ENCODE measurements at places on chromosomes 4 and X.

GRCh38 chr4:101421386-101421785, 74.1 kb upstream of the PPP3CA start:
- no peak for DNase-seq

DNA sequence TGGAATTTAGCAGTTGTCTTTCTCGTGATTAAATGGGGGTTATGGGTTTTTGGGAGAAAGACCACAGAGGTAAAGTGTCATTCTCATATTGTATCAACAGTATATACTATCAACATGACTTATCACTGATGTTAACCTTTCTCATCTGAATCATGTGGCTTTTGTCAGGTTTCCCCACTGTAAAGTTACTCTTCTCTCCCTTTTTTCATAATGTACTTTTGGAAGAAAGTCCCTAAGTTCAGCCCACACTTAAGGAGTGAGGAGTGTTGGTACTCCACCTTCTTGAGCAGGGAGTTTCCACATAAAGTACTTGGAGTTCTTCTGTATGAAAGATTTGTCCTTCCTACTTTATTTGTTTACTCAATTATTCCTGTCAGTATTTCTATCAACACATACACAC, 169.9 kb downstream of the ZNF330 start:
- DNase-seq = no peak

DNA sequence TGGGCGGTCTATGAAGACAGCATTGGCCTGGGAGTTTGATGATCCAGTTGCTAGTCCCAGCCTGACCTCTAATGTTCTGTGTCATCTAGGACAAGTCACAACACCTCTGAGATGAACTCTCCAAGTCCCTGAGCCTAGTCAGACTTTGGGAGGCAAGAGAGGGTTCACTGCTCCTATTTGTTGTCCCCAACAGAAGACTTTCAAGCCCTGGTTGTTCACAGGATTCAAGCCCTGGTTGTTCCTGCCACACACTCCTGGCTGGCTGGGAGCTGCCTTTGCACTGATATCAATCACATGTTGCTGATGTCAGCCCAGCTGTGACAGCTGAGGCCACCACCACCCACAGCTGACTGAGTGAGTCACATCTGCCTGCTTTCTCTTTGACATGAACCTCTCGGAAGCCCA, 253.2 kb upstream of the RASGEF1B start:
- DNase-seq = no peak

DNA sequence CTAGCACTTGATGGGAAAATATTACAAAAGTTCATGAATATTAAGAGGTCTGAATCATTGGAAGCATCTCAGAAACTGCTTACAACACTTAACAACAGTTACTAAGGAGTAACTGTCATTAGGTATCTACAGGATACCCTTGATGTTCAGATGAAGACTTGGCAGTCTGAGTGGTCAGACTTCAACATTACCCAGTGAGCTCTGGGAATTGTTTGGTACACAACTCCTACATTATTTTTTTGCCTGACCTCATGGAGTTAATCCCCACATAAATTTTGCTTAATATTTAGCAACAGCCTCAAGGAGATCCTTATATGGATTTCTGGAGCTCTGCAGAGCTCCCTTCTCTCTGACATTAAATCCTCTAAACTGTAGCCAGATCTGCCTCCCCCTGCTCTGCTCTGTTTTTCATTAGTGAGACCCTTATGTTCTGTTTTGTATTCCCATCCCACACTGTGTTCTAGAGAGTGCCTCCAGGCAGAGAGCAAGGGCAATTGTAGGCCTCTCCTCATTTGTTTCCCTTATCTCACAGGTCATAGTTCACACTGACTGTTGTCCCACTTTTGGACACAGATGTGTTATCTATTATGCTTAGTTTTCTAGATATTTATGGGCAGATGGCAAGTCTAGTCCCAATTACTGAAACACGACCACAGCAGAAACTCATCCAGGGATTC, 368.8 kb downstream of the GASK1B start:
- no peak for DNase-seq

DNA sequence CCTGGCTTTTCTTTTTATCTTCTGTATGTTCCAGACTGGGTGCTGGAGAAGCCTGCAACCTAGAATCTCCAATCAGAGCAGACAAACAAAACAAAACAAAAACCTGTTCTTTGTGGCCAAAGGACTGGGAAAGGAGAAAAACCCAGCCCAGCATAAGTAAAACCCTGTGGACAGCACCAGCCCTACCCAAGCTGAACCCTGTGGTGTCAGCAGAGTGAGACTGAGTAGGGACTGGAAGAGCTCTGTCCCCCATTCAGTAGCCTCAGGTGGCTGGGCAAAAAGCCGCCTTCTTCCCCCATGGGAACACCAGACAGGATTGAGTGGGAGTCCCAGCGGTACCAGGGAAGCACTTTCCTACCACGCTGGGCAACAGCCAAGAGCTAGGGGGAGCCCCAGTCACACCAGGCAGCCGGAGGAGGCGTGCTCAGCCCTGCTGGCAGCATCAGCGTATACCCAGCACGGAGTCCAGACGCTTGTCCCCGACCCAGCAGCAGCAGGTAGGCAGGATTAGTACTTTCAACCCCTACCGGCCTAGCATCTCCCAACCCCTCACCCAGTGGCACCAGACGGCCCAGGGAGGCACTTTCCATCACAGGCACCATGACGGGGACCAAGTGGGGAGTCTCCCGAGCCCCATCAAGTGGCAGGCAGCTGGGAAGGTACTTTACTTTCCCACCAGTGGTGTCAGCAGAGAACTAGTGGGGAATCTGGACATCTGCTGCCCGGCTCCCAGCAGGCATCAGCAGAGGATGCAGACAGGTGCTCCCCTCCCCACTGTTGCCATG, 8.6 kb upstream of the JADE3 start:
- DNase-seq = peak; percentile 70

- DNase-seq = no peak
Observed at GRCh38 chr4:74097631-74098426, 1.2 kb downstream of the CXCL2 start.

GRCh38 chr4:38623260-38623659, 40.7 kb upstream of the KLF3 start:
- no peak for DNase-seq

GRCh38 chrX:4708970-4709760, 995.7 kb upstream of the PRKX start:
- no peak for DNase-seq

GRCh38 chr4:112910109-112910736, 139.2 kb upstream of the ANK2 start:
- DNase-seq = no peak

DNA sequence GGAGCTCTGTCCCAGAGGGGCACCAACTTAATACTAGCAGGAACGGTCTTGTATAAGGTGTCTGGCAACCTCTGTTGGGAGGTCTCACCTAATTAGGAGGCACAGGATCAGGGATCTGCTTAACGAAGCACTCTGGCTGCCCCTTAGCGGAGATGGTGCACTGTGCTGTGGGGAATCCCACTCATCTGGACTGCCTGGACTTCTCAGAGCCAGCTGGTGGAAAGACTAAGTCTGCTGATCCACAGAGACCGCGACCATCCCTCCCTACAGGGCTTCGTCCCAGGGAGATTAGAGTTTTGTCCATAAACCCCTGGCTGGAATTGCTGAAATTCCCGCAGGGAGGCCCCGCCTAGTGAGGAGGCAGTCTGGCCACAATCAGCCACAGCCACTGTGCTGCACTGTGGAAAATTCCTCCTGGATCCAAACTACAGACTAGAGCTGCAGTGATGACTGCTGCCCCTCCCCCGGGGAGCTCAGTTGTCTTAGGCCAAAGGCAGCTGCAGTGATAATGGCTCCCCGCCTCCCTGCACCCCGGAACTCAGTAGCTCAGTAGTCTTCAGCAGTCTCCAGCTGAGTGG, 22.0 kb upstream of the ZCCHC4 start:
- DNase-seq = no peak

- peak; percentile 4 for DNase-seq
Observed at GRCh38 chrX:138745196-138745595, 33.7 kb upstream of the FGF13 start.

DNA sequence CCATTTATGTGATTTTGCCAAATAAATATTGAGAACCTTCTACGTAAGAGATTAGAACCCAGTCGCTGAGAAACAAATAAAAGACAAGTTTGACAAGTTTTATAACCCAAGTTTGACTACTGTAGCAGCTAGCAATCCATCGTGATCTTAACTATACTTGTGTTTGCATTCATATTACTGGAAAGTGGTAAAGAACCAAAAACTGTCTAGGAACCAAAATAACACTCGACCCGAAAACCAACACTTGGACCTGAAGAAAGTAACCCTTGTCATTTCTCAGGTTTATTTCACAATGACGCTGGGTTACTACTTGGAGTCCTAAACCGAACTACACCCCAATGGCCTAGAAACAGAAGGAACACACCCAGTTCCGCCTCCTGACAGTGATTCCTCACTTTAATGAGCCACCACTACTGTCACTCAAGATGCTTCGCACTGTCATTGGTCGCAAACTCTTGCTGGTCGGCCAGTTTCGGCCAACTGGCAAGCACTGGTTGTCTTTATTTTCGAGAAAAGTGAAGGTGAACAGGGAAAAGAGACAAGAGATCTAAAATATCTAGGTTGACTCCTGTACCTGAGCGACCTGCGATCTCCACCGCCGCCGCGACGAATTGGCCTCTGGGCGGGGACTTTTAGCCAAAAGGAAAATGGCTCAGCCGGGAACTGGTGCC, 496 bp downstream of the FBXO8 start:
- peak; percentile 90 for DNase-seq

- DNase-seq = no peak
Observed at GRCh38 chr4:7524843-7525242, 90.1 kb upstream of the PSAPL1 start.

DNA sequence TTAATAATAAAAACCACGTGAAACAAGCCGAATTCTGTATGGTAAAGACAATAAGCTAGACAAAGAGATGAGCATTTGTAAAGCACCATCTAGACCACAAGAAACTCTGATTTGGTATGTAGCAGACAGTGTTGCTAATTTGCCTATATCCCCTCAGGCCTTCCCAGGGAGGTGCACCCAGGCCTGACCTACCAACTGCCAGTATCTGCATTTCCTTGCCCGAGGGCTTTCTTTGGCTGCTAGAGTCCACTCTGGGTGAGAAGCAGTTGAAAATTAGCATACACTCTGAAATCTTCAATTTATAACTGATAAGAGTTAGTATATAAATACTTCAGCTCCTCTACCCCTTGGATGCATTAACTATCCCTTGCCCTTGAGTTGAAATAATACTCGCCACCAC, 37.4 kb upstream of the IL1RAPL1 start:
- DNase-seq = no peak
